ENCODE measurements at places on chromosomes 11 and 22. TPM values are rescaled to one million over a fixed set of nuclear protein-coding genes. Genes with fewer than 3 reads are reported as not detected.

Gene TMEM45B
- not detected for total RNA-seq

Gene MUC2
- not detected for total RNA-seq

Gene AAMDC
- 20.3 TPM for total RNA-seq

Gene FGF3
- total RNA-seq, result not detected

Gene OR5J2
- not detected for total RNA-seq

Gene POU2AF3
- not detected for total RNA-seq

Gene OMP
- not detected for total RNA-seq

Gene TMEM86A
- 12.9 TPM for total RNA-seq

Gene CHRNA10
- 0.59 TPM for total RNA-seq

Measured in myocyte (in vitro differentiated cells).